Germinal center (tissue), 1 donor: ENCODE measurements at places on chromosomes 5 and 9.
A peak's percentile ranks its signal among the peaks of the same experiment; 100 is the strongest.

- DNase-seq = no peak
These were observed 663 bp upstream of the ZNF366 start for GRCh38 chr5:72507907-72508238.

GRCh38 chr9:109914280-109915027 is 134.5 kb downstream of the PALM2AKAP2 start:
- DNase-seq = peak; percentile 30

GRCh38 chr5:142145106-142145900 is 36.7 kb downstream of the NDFIP1 start:
- peak; percentile 64 for DNase-seq

- DNase-seq = no peak
These were observed 3.0 kb downstream of the NREP start for GRCh38 chr5:111753884-111754589.

GRCh38 chr9:91515074-91515687 is 91.5 kb upstream of the NFIL3 start:
- peak; percentile 49 for DNase-seq

DNA sequence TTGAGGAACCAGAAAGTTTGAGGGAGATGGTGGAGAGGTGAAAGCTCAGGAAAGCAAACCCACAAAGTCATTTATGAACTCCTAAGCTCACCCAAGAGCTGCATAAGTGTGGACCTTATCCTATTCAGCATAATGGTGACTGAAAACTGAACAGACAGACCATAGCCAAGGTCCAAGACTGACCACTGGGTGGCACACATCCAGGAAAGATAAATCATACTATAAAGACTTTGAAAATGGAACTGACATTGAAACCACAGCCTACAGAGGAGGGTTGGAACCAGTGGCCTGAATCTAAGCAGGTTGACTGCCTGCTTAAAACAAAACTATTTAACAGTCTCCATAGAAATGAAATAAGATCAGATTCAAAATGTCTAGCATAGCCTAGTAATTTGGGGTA is 121.0 kb upstream of the RGS7BP start:
- no peak for DNase-seq

DNA sequence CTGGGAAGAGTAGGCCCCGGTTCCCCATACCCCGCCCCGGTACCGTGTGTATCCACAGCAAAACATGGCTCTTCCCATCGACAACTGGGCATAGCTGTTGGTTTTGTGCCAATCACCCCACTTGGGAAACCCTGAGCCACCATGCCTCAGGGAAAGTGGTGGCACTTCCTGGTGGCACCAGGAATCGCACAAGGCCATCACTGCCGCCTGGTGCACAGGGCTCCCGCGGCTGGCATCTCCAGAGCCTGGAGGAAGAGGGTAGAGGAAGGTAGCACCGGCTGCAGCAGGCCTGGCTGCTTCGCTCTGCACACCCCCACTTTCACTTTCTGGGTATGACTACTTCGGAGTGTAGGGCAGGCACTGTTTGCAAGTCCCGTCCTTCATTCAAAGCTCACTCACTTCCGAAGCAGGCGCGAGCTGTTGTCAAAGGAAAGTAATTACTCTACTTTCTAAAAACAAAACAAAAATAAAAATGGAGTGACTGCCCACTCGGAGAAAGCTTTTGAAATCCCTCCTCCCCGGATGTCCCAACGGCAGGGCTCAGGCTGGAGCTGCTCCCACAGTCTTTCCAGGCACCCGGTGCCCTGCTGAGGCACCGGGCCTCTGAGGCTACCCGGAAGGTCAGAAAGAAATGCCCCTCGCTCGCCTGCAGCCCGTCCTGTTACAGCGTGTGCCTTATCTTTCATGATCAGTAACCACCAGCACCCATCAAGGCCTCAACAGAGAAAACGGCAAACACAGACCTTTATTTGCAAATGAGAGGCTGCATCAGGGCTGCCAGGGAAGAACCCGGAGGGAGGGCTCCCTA is 2.0 kb downstream of the BRD3 start:
- peak; percentile 73 for DNase-seq

DNA sequence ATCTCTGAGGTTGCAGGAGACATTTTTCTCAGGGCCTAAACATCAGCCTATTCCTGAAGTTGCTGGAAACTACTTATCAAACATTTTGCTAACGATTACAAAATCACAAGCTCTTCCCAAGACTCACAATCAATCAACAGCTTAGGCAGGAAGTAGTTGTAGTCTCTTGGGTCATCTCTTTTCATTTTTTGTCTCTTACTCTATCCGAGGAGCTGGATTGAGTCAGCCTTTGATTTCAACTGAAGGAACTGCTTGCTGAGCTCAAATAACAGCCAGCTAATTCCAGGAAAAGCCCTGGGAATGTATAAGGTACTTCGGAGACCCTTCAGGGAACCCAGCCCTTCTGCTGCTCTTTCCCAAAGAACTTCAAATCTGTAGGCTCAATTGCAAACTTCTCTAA is 398.9 kb downstream of the PLK2 start:
- DNase-seq = no peak

DNA sequence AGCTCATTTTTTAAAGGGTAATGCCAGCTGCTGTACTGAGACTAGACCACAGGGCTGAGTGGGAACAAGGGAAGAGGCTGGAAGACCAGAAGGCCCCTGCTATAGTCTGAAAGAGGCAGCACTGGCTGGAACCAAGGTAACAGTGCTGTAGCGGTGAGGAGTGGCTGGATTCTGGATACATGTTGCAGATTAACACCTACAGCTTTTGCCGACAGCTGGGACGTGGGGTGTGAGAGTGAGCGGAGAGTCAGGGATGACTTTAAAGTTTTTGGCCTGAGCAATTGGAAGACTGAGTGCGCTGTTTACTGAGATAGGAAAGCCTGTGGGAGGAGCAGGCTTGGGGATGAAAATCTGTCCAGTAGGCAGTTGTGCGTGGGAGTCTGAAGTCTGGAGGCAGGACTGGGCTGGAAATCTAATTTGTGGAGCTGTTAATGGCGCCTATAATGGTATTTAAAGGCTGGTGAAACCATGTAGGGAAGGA is 26.5 kb downstream of the AQP7 start:
- no peak for DNase-seq

GRCh38 chr5:159030357-159030756 is 69.4 kb downstream of the EBF1 start:
- DNase-seq = no peak

- DNase-seq = no peak
These were observed 256.0 kb downstream of the FBXL17 start for GRCh38 chr5:108125771-108126511.
